ENCODE measurements at places on chromosomes 7 and 10.
A peak's percentile ranks its signal among the peaks of the same experiment; 100 is the strongest.

GRCh38 chr10:73529089-73529832, 33.4 kb upstream of the PPP3CB start:
- DNase-seq, result peak; percentile 57

GRCh38 chr10:27457261-27457945, 46.7 kb upstream of the RAB18 start:
- DNase-seq, result no peak

DNA sequence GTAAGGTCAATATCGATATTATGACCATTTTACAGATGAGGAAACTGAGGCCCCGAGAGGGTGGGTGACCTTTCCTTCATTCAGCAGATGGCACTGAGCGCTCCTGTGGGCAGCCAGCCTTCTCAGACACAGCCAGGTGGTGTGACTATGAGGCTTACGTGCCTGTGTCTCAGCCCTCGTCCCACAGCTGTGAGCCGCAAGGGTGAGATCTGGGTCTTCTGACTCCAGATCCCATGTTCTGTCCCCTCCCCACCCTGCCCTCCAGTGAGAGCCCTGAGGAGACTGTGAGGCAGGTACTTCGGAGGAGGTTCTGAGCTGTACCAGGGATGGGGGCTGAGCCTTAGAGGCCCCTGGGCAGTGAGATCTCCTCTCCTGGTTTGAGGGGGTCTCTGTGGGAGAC, 613.8 kb upstream of the FOXK1 start:
- DNase-seq, result no peak

- DNase-seq, result no peak
Observed at GRCh38 chr10:92382631-92383030, 91.7 kb downstream of the MARCHF5 start.

GRCh38 chr7:44973610-44974401, 5.0 kb downstream of the MYO1G start:
- DNase-seq, result peak; percentile 79

DNA sequence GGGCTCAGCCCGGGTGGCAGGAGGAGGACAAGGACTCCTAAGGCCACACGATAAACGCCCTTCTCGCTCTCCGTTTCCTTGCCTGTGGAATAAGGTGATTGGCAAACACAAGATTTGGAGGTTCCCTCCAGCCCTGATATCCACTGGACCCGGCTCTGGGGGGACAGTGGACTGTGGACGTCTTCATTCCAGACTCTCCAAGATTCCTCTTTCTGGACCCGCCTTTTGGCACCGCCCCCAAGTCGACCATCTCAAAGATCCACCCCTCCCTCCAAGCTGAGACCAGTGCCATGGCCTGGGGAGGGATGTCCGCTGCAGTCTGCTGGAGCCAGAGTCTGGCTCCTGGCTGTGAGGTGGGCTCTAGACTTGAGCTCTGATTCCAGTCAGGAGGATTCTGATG, 23.6 kb downstream of the ZNF783 start:
- no peak for DNase-seq

DNA sequence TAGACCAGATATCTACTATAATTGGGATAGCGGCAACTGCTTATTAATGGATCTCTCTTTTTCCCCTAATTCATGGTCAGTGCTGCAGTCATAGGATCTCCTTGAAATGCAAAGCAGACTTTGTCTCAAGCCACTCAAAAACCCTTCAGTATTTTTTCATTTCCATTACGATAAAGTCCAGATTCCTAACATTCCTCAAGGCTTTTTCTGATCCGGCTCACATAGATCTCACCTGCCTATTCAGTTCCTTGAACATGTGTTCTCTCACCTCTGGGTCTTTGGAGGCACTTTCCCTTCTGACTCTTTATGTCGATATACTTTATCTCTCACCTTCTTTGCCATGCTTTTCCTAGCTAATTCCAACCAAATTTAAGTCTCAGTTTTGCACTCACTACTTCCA, 25.7 kb upstream of the WASL start:
- DNase-seq, result no peak

GRCh38 chr7:68420342-68421192, 1177.7 kb upstream of the AUTS2 start:
- DNase-seq, result no peak

- DNase-seq, result no peak
Observed at GRCh38 chr10:45410807-45411606, 37.0 kb downstream of the ALOX5 start.

DNA sequence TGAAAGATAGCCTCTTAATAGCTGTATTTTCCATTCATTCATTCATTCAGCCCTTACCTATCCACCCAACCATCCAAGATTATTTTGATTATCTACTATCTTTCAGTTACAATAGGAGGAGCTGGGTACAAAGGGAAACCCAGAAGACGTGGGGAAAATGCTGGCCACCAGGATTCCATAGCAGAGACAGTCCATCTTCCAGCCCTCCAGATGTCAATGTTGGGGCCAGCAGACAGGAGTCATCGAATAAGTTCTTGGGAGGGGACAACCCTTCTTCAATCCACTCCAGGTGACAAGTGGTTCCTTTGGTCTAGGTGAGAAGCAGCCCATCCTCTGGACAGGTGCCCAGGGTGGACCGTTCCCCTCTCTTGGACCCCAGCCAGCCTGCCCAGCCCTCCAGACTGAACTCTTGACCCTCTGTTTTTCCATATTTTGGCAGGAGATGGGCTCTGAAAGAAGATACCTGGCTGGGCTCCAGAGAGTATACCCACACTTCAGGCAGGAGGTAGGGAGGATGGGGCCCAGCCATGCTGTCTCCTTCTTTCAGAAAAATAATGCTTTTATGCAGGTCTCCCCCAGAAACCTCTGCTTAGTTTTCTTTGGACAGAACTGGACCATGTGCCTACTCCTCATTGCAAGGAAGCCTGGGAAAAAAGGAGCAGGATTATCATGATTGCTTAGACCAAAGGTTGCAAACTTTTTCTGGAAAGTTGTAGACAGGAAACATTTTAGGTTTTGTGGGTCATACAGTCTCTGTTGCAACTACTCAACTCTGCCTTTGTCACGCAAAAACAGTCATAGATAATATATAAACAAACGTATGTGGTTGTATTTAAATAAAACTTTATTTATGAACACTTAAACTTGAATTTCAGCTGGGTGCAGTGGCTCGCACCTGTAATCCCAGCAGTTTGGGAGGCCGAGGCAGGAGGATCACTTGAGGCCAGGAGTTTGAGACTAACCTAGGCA, 95.5 kb upstream of the SMNDC1 start:
- DNase-seq, result no peak

- no peak for DNase-seq
Observed at GRCh38 chr7:44064791-44065430, 456 bp downstream of the PGAM2 start.

DNA sequence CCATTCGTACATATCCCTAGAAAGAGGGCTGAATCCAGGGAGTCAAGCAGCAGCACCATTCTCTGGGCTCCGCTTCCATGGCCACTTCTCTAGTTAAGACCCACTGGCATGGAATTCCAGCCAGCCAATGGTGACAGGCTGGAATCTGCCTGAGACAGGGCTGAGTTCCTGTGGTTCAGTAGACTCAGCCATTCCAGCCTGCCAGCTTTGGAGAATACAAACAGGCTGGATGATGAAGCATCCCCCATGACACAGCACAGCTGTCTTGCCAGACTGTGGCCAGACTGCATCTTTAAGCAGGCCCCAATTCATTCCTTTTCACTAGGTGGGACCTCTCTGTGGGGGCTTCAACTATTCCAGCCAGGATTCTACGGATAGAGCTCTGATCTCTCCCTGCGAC, 329.6 kb downstream of the XPNPEP1 start:
- DNase-seq, result no peak

- no peak for DNase-seq
Observed at GRCh38 chr7:135251496-135252391, 18.1 kb downstream of the STRA8 start.

DNA sequence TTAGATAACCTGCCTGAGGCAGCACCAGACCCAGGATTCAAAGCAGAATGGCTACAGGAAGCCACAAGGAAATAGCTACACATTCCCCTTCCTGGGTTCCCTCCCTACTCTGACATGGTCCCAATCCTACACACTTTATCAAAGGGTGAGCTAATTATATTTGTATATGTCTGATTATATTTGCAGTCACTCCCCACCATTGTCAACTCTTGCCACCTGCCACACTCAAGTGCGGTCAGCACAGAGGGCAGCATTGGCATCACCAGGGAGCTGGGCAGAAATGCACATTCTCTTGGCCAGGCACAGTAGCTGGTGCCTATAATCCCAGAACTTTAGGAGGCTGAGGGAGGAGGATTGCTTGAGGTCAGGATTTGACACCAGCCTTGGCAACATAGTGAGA, 114.1 kb upstream of the PDLIM1 start:
- no peak for DNase-seq
